ENCODE measurements at places on chromosomes 12 and 14.
A peak's percentile ranks its signal among the peaks of the same experiment; 100 is the strongest.

GRCh38 chr12:131795690-131796410 lies 32.3 kb upstream of the MMP17 start:
- DNase-seq, result no peak

DNA sequence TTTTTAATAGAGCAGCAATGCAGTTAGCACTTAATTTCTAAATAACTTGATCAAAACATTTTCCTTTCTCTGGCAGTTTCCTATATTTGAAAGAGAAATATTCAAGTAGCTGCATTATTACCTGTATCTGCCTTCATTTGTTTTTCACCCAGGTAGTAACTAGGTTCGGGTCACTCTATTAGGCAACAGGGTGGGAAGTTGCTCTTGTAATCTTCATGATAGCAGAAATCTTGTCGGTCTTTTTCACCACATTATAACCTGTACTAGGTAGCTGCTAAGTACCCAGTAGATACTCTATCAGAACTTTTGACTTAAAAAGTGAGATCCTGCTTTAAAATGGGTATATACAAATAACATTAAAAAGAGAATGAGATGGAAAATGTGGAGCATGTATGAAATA lies 2.4 kb upstream of the PIK3C2G start:
- DNase-seq, result no peak

DNA sequence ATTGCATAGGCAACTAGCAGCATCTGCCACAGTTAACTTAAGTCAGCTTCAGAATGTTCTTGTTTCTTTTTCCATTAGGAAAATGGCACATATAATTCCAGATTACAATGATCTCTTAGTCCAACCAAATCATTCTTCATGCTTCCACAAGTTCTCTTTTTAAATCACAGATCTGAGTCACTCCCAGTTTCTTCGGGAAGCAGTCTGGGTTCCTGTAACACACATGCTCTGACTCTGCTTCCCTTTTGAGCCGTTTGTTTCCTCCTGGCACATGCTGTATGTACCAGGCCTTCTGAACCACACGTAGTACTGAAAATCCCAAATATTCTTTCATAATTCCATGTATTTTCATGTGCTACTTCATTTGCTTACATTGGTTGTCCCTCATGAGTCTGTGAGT lies 388.8 kb upstream of the PDE3A start:
- no peak for DNase-seq

- DNase-seq, result no peak
These were observed 81.8 kb upstream of the CCDC198 start for GRCh38 chr14:57575482-57575881.

DNA sequence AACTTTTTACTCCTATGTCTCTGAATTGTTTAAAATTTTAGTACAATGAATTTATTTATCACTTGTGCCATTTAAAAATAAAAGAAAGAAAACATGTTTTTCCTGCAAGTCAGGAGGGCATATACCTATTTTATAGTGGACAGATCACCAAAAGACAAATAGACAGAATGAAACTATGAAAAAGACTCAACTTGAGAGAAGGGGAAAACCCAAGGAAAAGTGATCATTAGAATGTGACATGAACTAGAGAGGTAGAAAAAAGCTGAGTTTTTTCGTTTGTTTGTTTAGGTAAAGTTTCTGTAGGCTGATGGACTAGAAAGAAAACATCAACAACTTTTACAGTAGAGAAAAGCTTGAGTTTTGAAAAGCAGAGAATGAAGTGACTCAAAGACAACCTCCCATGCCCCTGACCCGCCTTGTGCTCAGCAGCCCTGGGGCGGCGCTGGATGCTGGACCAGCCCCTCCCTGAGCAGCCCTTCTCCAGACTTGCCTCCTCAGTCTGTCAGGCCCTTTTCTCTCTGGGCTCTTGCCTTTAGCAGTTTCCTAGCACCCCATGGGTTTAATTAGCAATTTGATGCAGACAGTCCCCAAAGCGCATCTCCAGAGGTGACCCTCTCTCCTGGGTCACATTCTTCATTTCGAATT lies 95.1 kb upstream of the ARID2 start:
- no peak for DNase-seq

DNA sequence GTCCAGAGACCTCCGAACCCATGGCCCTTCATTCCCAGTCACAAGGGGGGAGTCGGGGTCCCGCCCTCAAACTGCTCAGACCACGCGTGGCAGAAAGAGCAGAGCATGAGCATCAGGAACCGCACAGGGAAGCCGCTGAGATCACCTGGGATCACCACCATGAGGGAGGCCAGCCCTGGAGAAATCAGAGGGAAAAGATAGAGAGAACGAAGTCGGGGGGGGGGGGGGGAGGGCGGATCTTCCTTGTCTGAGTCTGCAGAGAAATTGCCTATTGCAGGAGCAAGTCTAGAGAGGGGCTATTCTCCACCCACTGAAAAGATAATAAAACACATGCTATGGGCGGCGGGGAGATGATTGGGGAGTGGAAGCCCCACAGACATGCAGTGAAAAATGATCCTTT lies 884 bp upstream of the TMEM132C start:
- no peak for DNase-seq

DNA sequence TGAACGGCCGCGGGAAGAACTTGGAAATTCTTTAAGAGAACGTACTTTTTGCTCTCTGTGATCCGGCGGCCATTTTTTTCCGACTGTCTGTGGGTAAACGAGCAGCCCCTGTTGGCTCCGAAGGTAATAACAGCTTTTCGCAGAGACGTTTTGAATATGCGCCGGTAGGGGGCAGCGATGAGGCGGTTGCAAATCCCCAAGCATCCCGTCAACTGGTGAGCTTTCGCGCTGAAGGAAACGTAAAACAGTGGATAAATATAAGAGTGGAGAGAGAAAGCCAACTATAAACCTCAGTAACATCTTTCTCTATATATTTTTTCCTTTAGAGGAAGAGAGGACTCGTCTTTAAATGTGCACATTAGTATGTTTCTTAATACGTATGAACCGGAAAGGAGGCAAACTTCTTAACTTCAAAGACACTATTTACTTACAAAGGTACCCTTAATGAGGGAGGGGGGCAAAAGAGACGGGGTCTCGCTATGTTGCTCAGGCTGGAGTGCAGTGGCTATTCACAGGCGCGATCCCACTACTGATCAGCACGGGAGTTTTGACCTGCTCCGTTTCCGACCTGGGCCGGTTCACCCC lies 9.6 kb upstream of the NEMF start:
- DNase-seq, result peak; percentile 91

DNA sequence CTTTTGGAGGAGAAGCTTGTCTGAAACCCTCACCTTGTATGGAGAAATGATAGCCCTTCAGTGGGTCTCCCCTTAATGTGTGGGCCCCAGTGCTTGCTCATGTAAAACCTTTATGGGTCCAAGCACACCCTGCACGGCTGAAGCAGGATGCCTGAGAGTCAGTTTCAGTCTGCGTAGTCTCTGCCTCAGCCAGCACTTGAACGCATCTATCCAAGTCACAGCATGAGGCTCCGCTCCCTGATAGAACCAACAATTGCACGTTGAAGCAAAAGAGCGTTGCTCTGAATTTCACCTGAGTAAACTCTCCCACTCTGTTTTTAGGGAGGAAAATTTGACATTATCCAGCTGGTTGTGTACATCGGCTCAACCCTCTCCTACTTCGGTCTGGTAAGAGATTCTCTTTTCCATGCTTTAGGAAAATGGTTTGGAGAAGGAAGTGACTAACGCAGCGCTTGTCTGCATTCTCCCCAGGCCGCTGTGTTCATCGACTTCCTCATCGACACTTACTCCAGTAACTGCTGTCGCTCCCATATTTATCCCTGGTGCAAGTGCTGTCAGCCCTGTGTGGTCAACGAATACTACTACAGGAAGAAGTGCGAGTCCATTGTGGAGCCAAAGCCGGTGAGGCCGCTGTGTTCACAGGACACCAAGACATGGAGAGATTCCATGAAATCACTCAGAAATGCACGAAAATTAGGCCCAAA lies 33.0 kb upstream of the P2RX4 start:
- no peak for DNase-seq

GRCh38 chr14:102951799-102952198 lies 29.3 kb downstream of the AMN start:
- DNase-seq, result no peak

GRCh38 chr12:44875954-44876543 lies at the start of gene NELL2:
NELL2 (minus strand) TSS chr12:44876315; CDS start chr12:44875869, 446 bp downstream.
- peak; percentile 66 for DNase-seq

All from activated CD4-positive, alpha-beta memory T cell treated with anti-CD3 and anti-CD28 coated beads, Interleukin-2, amount 10 ng/mL, durations not matched to agents 7 days and 5 days (primary cell).